ENCODE measurements at places on chromosomes 16 and 17. TPM values are rescaled to one million over a fixed set of nuclear protein-coding genes. Genes with fewer than 3 reads are reported as not detected.

DNA sequence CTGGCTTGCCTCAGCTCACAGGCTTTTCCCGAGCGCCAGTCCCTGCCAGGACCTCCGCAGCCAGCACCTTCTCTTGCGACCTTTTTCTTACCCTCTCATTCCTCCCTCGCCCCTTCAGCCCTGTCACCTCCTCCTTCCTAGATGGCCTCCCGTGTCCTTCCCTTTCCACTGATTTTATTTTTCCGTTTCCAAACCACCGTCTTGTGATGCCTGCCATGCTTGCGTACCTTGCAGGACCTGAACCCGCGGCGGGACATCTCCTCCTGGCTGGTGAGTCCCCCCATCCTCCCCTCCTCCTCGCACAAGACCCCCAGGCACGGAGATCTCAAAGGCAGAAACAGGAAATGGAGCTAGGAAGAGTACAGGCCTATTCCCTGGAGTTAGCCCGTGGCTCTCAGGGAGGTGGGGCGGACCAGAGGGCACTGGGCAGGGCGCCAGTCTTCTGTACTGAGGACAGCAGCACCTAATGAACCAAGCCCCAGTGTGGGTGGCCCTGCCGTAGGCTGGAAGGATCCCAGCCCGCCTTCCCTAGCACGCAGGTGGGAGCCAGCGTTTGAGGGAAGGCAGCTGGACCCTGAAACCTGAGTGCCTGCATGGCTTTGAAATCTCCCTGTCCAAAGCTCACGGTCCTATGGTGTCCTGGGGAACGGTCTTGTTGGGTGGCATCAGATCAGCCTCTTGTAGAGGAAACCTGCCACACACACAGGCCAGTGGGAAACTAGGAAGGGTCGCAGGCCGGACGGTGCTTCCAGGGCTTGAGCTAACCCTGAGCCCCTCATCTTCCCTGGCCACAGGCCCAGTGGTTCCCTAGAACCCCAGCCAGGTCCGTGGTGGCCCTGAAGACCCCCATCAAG, 612 bp downstream of the CISD3 start:
- DNase-seq, result peak; percentile 47

DNA sequence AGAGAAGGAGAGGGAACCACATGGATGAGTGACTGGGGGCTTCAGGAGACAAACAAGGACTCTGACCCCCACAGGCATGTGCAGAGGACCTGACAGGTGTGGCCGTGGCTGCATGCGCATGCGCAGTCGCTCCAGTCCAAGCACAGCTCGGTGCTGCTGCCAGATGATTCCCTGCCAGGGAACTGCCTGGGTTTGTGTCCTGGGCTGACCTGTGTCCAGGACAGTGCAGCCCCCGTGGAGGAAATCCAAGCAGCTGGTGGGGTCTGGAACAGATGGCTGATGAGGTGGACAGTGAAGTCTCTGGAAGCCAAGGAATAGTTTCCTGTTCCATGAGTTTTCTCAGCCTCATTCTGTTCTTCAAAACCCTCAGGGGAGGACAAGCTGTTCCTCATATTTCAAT, 27.3 kb downstream of the LASP1 start:
- DNase-seq, result peak; percentile 35

DNA sequence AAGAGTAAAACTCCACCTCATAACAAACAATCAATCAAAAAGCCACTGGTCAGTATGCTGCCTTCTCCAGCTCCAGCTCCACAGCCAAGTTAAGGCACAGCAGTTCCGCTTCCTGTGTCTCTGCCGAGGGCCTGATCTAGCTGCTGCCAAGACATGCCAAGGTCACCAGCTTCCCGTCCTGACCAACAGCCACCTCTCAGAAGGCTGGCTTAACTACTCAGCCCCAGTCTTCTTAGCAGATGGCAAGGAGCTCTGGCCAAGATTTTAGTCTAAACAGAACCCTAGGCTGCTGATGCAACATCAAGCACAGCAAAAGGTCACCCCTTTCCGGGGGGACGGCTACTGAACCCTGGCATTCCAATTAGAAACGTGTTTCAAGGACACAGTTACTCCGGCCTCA, 17.7 kb upstream of the MNT start:
- DNase-seq, result no peak

GRCh38 chr16:87138316-87138715, 178.9 kb downstream of the C16orf95 start:
- no peak for DNase-seq

DNA sequence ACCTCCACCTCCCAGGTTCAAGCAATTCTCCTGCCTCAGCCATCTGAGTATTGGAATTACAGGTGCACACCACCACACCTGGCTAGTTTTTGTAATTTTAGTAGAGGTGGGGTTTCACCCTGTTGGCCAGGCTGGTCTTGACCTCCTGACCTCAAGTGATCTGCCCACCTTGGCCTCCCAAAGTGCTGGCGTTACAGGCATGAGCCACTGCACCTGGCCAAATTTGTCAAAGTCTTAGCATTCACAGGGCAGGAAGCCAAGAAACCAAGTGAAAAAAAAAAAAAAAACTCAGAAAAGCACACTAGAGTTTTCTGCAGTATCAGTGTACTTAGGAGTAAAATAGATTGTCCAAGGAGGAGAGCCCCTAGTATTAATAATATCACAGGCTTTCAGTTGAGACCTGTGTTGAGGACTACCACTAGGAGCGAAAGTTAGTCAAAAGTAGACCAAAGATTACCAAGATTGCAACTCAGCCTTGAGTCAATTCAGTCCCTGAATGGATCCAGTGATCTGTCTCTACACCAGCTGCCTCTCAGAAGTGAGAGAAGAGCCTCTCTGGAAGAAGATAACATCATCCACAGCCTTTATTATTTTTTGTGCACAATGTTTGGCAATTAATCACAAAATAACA, 159.7 kb downstream of the CEP112 start:
- no peak for DNase-seq

- DNase-seq, result peak; percentile 89
Observed at GRCh38 chr17:59329176-59330052, 2.0 kb upstream of the YPEL2 start.

DNA sequence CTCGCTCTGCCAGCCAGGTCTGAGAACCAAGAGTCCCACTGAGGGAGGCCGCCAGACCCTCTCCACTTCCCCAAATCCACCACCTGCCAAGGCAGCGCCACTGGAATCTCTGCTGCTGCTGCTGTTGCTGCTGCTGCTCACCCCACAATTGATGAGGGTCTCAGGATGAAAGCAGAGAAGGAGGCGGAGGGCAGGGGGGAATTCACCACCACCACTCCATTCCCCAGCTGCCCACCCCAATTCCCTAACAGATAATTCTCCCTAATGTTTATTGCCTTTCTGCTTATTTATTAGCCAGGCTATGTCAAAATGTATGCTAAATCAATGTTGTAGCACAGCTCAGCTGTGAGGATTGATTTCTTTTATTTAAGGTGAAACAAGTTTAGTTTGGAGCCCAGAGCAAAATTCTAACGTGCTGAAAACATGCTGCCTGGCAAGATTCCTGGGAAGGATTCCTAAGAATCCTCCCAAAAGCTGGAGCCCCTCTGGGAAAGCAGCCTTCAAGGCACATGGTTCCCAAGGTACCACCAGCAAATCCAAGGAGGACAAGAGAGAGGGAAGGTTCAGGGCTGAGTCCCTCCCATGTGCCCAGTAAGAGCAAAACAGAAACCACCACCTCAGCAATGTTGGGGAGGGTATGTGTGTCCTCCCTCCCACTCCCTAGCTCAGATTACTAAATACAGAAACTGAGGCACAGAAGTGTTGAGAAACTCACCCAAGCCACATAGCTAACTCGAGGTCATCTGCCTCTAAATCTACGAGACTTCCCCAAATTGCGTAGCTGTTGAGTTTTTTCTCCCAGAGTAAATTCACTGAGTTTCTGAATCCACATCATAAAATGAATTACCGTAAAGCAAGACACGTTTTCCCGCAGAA, 12.2 kb upstream of the CDH5 start:
- no peak for DNase-seq

- DNase-seq, result peak; percentile 95
Observed at GRCh38 chr17:16377941-16378341, 3.0 kb upstream of the UBB start.

DNA sequence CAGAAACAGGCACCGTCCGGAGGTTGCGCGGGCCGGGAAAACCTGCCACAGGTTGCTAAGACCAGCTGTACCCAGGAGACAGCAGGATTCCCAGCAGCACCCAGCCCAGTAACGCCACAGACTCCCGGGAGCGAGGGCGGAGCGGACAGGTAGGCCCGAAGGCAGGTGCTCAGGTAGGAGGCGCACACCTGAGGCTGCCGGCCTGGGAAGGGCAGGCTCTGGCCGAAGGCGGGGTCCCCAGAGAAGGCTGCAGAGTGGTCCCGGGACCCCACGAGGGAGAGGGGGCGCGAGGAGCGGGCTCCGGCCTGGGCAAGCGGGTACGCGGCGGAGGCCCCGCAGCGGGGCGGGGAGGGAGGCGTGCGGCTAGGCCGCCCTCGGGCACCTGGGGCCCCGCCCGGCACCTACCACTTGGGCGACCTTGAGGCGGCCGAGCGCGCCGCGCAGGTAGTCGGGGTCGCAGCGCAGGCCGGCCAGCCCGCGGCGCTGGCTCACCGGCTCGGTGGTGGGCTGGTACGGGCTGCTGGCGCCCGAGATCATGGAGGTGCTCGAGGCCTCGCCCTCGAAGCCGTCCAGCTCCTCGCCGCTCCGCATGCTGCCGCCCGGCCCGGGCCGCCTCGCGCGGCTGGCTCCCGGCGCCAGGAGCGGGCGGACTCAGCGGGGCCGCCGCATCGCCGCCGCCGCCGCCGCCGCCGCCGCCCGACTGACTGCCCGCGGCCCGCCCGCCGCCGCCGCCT, 441 bp downstream of the CMTM4 start:
- DNase-seq, result no peak

DNA sequence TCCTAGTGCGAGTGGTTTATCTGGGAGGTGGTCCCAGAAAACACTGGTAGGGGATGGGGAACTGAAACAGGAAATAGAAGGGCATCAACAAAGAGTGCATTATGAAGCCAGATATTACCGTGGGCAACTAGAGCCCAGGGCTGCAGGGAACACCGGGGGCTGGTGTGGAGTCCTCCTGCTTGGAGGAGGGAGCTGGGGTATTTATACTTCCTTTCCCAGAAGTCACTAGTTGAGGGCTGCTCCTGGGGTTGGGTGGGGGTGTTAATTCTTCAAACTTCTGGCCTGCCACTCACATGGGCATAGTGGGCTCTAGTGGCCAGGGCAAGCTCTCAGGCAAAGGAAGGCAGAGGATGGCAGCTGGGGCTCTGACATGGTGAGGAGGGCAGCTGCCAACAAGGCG, 14.7 kb downstream of the LAT start:
- DNase-seq, result no peak

DNA sequence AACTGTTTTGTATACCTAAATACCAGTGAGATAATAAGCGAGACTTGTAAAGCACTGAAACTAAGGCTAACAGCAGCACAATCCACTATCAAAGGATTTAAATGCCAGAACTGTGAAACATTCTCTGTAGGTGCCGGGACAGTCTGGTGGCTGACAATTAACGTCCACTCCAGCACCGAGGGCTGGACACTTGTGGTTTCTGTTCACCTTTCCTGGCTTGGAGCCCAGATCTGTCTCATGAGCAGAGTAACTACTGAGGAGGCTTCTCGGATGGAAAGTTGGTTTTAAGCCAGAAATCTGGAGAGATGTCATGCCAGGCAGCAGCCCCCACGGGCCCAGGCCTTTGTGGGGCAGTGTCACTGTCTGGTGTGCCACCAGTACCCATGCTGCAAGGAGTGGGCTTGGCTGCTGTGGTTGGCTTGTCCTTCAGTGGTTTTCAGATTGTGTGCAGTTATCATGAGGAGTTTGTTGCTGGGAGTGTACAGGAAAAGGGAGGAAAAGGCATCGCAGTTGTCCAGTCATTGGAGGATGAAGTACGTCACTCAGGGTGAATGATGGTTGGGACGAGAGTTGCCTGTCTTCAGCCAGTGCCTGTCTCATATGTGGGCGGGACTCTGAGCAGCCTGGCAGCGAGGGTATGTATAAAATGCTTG, 35.5 kb downstream of the UBN1 start:
- DNase-seq, result no peak

GRCh38 chr16:3961449-3961849, 80.9 kb upstream of the CREBBP start:
- DNase-seq, result peak; percentile 25

DNA sequence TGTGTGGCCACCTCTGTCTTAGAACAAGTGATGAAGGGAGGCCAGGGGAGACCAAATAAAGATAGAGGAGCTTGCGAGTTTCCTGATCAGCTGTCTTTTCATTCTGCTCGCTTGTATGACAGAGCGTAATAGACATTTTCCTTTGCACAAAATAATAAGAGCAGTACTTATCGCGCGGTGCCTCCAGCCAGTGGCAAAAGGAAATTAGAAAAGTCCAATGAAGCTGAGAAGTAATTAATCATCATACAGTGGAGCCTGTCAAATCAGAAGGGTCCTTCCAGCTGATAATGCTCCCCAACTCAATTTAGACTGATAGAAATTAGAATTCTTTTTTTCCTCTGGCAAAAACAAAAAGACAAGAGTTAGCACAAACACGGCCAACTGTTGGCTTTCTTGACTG, 307.0 kb upstream of the IRX5 start:
- no peak for DNase-seq

DNA sequence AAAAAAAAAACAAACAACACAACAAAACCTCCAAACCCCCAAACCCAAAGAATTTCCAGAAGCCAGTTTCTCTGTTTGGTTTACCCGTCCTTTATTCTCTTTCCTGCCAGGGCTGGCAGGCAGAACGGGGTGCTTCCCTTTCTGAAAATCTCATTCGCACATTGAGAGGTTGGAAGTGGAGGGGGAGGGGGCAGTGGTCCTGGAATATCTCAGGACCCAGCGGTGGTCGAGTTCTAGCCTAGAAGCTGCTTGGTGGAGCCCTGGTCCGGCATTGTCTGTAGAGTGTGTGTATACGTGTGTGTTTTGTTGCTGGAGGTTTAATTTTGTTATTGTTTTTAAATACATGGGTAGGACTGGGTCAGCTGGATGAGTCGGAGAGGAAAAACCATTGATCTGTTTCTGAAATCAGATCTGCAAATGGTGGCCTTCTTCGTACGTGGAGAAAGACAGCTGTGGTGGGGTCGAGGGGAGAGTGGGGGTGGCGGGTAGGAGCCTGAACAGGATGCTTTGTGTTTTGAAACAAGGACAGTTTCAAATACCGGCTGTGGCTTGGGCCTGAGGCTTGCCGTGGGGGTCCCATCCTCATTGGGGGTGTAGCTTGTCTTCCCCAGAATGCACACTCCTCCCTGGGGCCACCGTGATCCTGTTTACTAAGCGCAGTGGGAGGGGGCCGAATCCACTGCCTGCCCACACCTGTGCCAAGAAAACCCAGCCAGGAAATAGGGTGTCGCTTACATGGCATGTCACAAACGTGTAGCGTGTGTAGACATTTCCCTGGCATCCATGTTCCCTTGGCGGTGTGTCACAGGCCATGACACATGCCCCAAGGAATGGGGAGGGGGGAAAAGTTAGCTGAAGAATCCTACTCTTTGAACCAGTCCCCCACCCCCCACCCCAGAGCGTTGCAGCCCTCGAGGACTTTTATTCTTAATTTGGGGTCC, 1.6 kb downstream of the CMIP start:
- peak; percentile 63 for DNase-seq

- DNase-seq, result no peak
Observed at GRCh38 chr16:73485880-73486279, 438.0 kb upstream of the ZFHX3 start.

- DNase-seq, result peak; percentile 88
Observed at GRCh38 chr16:81723098-81723723, 55.9 kb upstream of the PLCG2 start.

Gene HSD11B2
- total RNA-seq, result not detected

Gene TP53TG3F
- total RNA-seq, result not detected

Gene OR1E2
- total RNA-seq, result not detected

Gene NXN
- 18.1 TPM for total RNA-seq

Gene AGRP
- total RNA-seq, result not detected

Gene PRSS22
- not detected for total RNA-seq

Gene COX6A2
- total RNA-seq, result not detected

Data from fibroblast of the aortic adventitia (primary cell).